Stimulated activated CD8-positive, alpha-beta memory T cell treated with anti-CD3 and anti-CD28 coated beads, Interleukin-15, amount 100 ng/mL, for 4 hours (primary cell): ENCODE measurements at places on chromosomes 2 and 18.

DNA sequence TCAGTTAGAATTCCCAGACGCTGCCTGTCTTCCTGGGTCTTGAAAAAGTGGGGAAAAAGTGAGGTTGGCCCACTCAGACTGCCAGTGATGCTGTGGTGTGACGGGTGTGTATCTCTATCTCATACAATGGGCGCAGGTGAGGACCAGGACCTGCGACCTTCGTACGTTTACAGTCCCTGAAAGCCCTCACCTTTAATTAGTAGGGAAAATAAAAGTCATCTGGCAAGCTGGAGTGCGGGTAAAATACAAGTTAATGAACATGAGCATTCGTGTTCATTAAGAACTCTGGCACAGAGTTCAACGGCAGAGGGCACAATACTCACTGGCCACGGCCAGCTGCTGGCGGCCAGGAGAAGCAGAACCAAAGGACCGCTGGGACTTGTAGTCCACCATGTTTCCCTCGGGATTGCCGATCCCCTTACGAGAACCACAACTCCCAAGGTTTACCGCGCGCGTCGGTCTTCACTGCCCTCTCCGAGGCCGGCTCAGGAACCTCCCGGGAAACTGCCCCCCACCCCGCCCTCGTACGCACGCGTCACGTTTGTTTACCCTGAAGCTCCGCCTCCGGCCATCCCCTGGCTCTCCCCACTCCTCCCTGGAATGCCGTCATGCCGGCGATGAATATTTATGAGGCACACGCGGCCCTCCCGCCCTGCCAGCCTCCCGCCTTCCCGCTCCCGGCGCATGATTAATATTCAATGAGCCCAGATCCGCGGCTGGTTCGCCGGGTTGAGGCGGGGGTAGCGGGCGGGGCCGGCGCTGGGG, 488 bp upstream of the PHLPP1 start:
- peak; percentile 87 for DNase-seq

DNA sequence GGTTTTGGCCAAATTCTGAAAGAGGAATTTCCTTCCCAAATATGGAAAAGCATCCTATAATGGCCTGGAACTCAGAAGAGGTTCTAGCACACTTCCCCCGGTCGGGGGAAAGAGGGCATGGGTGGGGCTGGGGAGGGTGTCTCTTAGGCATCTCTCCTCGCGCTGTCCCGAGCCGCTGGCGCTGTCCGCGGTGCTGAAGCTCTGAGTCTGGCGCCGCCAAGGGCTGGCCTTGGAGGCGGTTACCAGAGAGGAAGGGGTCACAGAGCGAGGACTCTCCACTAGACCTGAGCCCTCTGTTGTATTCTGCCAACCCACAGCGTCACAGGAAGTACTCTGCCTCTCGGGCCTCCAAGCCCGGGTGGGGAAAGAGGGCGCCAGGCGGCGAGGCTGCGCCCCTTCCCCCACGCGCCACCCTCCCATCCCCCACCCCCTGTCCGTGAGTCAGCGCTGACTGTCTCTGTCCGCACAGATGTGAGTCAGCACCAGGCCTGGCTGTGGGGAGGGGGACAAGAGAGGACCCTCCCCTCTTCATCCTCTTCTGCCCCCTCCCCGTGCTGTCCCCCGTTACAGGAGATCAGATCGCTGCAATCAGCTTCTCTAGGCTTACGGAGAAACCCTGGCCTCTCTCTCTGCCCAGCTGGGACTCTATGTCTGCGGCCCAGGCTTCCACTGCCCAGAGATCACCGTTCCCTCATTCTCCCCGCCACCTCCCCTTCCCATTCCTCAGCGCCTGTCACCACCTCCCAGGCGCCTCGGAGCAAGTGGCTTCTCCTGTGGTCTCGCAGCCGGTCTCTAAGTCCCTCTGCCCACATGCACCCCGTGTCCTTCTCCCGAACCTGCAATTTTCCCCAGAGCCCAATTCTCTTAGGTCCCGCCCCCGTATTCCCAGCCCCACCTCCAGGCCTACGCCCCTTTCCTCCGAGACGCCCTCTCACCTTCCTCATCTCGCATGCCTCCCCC, 779 bp downstream of the PTPRN start:
- DNase-seq: peak; percentile 9

DNA sequence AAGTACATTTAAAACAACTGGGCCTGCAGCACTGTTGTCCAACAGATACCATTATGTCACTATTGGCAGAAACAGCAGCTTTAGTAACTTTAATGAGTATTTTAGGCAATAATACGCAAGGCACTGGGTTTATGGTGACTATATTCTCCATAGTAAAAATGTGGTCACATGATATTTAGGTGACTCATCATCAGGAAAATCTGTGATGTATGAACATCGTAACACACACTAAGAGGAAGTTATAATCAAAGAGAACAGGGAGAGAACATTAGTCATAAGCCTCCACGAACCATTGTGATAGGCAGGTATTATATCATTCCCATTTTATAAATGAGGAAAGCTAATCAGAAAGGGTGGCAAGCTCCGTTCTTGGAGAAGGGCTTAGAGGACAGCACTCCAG, 36.9 kb downstream of the RAPH1 start:
- DNase-seq: no peak

GRCh38 chr2:127545189-127545588, 9.7 kb downstream of the MYO7B start:
- no peak for DNase-seq

DNA sequence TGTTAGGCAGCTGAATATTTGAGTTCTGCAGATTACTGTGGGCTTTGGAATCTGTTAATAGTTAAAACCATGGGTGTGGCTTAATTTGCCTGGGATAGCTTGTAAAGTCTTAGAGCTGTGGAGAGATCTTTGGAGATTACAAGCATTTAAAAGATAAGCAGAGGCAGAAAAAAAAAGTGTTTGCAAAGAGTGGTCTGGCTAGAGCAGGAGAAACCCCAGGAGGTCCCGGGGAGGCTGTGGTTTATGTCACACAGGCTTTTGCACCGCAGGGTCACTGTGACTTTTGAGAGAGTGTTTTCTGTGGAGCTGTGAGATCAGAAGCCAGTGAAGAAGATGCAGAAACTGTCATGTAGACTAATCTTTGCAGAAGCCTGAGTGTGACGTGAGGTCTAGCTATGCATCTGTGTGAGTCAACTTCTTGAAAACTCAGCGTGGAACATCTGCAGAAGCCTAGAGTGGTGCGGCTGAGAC, 49.0 kb downstream of the SETBP1 start:
- peak; percentile 43 for DNase-seq

GRCh38 chr2:177332026-177332991, 60.3 kb upstream of the AGPS start:
- DNase-seq: no peak

DNA sequence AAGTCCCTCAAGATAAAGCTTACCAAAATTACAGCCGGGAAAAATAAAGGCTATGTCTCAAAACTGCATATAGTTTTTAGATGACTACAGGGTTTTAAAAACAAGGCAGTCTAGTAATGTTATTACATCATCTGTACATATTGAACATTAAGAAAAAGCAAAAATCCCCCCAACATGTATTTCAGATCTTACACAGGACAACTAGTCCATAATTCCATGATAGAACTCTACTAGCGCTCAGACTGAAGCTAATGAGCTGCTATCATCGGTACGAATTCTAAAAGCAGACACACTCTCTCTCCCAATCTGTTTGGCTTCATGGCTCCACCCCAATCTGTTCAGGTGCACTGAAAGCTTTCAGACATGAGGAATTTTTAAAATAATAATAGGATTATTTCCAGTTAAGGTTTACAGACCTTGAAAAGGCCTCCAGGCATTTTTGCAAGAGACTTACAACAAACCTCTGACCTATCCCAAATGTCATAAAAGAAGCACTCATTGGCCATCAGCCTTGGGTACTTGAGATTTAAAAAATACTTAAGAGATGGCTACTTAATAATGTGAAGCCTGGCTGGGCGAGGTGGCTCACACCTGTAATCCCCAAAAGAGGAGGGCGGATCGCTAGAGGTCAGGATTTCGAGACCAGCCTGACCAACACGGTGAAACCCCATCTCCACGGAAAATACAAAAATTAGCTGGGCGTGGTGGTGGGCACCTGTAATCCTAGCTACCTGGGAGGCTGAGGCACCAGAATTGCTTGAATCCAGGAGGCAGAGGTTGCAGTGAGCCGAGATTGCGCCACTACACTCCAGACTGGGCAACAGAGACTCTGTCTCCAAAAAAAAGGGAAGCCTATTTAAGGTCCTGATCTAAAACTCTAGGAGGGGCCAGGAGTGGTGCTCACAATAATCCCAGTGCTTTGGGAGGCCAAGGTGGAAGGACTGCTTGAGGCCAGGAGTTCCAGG, 2.0 kb downstream of the NPC1 start:
- no peak for DNase-seq

GRCh38 chr2:66899648-66900047, 464.7 kb downstream of the MEIS1 start:
- DNase-seq: no peak

GRCh38 chr2:190202604-190203003, 117.0 kb downstream of the HIBCH start:
- no peak for DNase-seq

DNA sequence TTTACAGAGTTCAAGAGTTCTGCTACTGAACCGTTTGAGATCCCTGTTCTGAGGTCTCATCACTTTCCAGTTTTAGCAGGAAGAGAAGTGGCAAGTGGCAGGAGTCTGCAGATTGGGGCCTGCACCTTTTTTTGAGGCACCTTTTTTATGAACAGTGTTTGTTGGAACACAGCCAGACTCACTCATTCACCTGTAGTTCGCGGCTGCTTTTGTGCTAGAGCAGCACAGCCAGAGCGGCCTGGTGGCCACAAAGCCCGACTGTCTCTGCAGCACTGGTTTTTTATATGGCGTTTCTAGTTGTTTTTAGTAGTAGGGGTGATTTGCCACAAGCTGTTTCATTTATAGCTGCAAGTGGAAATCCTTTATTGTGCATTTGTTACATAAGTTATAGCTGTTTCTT, 8.6 kb downstream of the ACP1 start:
- DNase-seq: no peak

GRCh38 chr2:69704446-69704845, 37.5 kb upstream of the ANXA4 start:
- no peak for DNase-seq

GRCh38 chr2:238133499-238134392, 4.7 kb upstream of the KLHL30 start:
- DNase-seq: no peak

DNA sequence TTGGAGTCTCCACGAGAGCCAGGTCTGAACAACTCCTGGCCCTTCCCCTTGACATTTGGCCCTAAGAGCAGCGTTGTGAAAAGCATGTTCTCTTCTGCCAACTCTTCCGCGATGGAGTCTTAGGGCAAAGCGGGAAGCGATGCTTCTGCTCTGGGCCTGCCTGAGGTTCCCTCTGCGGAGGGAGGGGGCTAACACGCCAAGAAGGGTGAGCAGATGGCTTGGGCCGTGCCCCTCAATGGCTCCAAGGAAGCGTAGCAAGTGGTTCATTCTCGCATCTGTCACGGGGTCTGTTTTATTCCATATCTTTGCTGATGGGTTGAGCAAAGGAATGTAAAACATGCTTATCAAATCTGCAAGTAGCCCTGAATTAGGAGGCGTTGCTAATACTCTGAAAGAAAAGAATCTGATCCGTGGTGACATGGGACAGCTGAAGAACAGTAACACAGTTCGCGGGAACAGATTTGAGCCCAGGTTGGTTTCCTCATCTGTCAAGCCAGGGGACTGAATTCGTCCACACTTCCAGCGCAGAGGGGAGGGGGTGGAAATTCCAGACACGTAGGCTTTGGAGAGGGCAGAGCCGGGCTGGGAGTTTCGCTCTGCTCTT, 38.0 kb downstream of the DNMT3A start:
- DNase-seq: no peak

- no peak for DNase-seq
These were observed 124.3 kb upstream of the SLC39A10 start for GRCh38 chr2:195532628-195533271.

DNA sequence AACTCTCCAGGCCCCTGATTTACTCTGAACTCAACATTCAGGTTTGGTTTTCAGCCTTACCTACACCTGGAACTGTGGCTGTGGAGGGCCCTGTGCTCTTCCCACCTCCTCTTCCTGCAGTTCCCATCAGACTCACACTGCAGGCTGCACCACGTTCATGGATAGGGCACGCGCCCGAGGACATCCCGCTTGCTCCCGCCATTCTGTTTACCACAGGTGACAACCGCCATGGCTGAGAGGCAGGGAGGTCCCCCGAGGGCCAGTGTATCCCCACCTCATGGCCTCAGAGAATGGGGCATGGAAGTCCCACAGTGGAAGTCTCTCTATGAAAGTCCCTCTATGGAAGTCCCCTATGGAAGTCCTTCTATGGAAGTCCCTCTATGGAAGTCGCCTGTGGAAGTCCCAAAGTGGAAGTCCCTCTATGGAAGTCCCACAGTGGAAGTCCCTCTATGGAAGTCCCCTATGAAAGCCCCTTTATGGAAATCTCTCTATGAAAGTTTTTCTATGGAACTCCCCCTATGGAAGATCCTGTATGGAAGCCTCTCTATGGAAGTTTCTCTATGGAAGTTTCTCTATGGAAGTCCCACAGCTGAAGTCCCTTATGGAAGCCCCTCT, 358.4 kb upstream of the SALL3 start:
- DNase-seq: no peak

DNA sequence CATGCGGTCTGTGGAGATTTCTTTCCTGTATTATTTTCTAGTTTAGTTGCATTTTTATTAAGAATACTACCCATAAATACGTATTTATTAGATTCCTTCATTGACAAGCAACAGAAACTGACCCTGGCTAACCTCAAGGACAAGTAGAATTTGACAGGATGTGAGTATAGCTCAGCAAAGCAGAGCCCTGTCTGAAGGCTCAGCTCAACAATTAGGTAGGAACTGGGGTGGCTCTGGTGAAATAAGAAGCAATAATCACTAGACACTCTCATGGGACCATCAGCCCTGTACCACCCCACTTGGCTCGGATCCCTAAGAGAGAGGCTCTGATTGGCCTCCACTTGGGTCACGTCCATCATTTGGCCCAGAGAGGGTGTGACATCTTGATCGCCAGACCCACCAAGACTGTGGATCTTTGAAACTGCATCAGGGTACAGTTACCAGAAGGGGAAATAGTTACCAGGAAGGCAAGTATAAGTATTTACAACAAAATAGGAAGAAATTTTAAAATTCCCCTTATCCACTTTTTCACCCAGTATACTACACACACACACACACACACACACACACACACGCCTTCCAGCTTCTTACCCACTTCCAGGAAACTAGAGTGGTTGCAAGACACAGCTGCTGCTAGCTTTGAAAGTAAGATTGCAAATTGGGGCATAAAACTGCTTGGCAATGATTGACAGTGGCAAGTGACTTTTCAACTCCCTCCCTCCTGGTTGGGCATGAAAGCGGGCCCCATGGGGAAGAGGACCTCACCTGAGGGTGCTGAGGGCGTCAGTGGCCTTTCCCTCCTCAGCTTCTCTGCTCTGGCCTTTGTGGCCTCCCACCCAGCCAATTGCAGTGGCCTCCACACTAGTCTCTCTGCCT, 41.8 kb downstream of the KCTD18 start:
- DNase-seq: no peak

DNA sequence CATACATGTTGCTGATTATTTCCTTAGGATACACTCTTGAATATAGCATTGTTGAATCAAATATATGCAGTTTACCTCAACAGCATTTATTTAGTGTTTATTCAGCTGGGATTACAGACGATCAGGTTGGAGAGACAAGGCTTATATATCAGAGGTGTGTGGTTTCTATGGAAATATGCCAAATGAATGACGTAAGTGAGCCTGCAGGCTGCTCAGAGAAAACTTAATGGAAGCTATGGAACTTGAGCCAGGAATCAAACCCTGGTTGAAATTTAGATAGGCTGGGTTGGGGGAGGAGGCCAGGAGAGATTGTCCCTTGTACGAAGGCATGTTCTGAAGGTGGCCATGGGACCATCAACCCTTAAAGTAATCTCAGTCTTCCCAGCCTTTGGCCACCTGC, 79.5 kb downstream of the INPP4A start:
- no peak for DNase-seq

- no peak for DNase-seq
These were observed 33.9 kb downstream of the ACKR3 start for GRCh38 chr2:236603361-236604015.

GRCh38 chr2:28643911-28644334, 107.7 kb upstream of the PPP1CB start:
- no peak for DNase-seq
